ENCODE measurements at places on chromosomes 12 and 14. TPM values are rescaled to one million over a fixed set of nuclear protein-coding genes. Genes with fewer than 3 reads are reported as not detected.

Gene OR8S1
- total RNA-seq: not detected

Gene ADIPOR2
- total RNA-seq: 63.8 TPM

Gene UBE2N
- total RNA-seq: 170 TPM

Gene DYNLL1
- total RNA-seq: 209 TPM

Gene TMEM63C
- total RNA-seq: 1.9 TPM

Gene DCN
- total RNA-seq: not detected

Gene MTERF2
- total RNA-seq: 5.5 TPM

Gene WIF1
- total RNA-seq: not detected

Gene LMBR1L
- 82.8 TPM for total RNA-seq

Gene GPR84
- total RNA-seq: 0.18 TPM

Gene RND1
- 2.6 TPM for total RNA-seq

Gene GABARAPL1
- total RNA-seq: 14.0 TPM

Gene TAS2R43
- 0.55 TPM for total RNA-seq

Gene WSCD2
- not detected for total RNA-seq
